ENCODE measurements at places on chromosomes 5 and 9.

DNA sequence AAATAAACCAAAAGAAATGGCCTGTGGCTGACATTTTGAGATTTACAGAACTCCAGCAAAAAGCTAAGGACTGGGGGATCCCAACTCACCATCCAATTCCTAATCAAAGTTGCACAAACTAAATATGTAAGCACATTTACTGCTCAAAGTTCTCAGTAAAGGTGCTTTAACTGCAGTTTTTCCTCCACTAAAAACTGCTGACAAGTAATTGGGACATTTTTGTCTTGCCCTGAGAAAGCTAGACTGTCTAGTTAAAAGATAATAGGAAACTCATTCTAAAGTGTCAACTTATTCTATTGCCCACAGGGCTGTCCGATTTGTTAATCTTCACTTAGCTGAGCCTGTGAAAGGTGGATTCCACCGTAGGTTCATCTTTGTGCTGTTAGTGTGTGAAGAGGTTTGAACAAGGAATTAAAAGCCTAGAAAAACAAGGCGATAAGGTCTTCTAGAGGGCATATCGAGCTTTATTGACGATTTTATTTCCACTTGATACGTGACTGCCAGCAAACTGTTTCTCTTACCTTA lies 1.0 kb downstream of the DOCK8 start:
- DNase-seq, result no peak

DNA sequence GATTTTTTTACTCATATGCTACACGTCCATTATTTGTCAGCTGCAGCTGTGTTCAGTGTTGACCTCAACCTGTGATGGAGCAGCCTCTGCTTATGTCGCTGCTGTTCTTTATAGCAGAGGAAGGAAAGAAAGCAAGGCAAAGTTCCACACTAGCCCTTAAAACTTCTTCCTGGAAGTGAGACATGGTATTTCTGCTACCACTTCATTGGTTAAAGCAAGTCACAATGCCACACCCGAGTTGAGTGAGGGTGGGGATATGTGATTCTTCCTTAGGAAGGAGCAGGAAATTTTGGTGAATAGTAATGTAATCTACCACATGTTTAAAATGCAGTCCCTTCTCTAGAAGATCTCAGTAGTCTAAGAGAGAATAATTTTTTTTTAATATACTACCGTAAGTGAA lies 224.8 kb upstream of the DMRT1 start:
- DNase-seq, result no peak

DNA sequence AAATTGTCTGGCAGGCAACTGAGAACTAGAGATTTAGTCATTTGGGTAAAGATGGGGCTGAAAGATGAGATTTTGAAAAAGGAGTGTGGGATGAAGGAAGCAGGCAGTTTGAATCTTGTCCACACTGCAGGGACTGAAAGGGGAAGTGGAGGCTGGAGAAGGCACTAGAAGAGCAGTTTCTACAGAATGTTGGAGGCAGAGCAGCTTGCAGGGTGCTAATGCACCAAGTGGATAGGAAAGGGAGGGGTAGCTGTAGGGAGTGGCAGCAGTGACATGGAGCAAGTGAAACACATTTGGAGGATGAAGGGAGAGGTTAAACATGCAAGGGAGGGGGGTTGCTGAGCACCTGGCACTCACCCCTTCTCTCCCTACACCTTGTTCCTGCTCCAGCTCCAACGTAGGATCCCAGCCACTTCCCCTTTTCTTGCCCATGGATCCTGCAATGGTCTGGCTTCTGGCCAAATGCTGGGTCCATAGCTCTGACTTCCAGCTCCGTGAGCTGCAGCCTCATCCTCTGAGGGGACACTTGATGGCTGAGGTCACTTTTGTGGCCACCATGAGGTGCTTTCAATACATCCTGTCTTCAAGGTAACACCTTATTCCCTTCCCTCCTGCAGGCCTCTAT lies 30.0 kb upstream of the FGD3 start:
- DNase-seq, result no peak

DNA sequence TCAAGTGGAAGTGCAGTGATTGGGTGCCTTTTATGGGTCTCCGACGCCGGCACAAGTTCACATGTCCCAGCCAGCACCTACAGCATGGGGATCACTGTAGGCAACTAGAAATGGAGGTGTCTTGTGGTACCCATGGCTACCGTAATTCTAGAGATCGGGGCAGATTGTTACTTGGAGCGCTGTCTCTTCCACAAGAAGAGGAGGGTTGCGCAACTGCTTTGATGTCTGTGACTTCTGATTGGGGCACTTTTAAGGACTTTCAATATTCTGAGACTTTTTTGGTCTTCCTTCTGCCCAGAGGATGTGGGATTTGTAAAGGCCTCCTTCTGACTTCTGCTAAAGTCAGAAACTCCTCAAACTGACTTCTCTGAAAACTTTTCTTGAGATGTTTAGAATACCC lies 41.9 kb downstream of the GLRX start:
- DNase-seq, result no peak

GRCh38 chr5:96658272-96658671 lies 3.9 kb upstream of the CAST start:
- no peak for DNase-seq

DNA sequence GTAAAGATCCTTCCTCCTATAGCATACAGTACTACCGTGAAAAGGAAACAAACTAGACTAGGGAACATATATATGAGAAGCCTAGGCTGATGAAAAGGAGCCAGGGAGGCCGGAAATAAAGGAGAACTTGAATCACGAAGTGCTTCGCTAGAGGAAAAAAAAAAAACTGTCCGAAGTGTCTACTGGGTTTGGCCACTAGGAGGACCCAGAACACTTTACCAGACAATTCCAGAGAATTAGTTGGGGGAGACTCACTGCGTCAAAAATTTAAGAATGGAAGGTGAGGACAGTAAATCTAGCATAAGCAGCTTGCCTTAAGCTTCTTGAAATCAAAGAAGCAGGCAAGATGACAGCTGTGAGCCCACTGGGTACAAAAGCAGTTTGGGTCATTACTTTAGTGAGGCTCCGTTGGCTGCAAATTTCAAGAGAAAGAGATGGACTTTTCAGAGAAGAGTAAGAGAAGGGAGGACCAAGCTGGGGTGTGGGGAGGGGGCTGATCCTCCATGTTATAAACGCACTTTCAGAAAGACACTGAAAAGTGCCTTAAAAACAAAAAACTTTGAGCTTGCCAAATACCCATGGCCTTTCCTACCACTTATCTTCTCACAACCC lies 47.4 kb downstream of the P4HA2 start:
- DNase-seq, result no peak

DNA sequence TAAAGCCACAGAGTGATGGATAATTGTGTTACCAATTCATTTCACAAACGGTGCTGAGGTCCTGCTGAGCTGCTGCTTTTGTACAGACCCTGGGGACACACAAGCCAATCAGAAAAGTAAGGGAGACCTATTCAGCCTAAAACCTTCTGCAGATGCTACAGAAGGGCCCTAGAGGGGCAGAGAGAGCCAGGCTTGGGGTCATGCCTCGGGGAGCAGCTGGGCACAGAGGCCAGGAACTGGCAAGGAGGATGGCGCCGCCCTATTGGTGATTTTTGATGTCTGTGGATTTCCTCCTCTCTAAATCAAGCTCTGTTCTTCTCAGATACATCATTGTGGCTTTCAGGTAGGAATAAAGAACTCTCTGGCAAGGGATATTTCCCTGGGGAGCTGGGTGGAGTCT lies 181.9 kb downstream of the ZNF462 start:
- DNase-seq, result no peak

GRCh38 chr9:14369011-14369410 lies 55.1 kb upstream of the NFIB start:
- no peak for DNase-seq

GRCh38 chr9:130472184-130472705 lies 27.5 kb downstream of the ASS1 start:
- no peak for DNase-seq

GRCh38 chr5:60718166-60718892 lies 18.4 kb upstream of the DEPDC1B start:
- DNase-seq, result no peak

- DNase-seq, result no peak
These were observed 5.1 kb downstream of the HOMER1 start for GRCh38 chr5:79508794-79509193.

DNA sequence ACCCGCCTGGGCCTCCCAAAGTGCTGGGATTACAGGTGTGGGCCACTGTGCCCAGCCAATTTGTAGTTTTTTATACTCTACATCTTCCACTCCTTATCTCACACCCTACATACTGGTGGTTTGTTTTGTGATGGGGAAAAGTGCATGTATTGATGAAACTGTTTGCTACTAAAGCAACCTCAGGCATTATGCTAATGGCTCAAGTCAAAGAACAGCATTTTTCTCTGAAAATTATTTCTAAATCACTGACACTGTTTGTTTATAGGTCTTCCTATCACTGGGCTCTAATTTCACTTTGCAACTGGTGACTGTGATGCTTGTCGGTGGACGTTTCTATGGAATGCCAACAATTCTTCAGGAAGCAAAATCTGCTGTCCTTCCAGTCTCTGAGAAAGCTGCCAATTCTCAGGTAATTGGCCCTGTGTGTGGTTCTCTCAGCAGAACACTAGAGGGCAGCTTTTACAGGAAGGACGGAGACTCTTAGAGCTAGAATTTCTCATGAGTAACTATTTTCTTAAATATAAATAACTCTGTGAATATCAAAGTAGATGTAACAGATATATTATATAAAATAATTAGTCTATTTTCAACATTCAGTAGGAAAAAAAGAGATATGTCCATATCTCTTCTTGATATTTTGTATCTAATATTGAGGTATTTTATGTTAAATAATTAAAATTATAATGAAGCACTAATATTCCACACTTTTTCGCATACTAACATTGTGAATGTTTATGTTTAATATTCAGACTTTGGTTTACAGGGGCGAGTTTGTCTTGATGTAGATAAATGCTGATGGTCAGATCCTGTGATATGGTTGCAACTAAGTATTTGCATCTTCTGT lies 244.1 kb downstream of the ADGRV1 start:
- DNase-seq, result no peak

DNA sequence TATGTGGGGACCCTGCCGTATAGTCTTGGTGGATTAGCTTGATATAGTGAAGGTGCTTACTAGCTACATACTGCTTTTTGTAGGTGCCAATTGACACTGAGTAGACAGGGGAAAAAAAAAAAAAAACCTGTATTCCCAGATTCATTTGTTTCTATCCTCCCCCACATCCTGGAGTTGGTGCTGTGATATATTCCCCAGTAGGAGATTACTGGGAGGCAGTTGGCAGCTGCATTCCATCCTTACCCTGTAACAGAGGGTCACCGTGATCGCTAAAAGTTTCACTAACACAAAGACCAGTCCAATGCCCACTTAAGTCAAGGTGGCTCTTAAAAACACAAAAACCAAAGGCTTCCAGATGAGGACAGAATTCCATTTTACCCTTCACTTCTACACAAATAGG lies 27.4 kb upstream of the TOMM5 start:
- no peak for DNase-seq

GRCh38 chr9:89078860-89079259 lies 87.6 kb downstream of the S1PR3 start:
- DNase-seq, result no peak

- DNase-seq, result no peak
These were observed 100.4 kb upstream of the TLE1 start for GRCh38 chr9:81789721-81790120.

DNA sequence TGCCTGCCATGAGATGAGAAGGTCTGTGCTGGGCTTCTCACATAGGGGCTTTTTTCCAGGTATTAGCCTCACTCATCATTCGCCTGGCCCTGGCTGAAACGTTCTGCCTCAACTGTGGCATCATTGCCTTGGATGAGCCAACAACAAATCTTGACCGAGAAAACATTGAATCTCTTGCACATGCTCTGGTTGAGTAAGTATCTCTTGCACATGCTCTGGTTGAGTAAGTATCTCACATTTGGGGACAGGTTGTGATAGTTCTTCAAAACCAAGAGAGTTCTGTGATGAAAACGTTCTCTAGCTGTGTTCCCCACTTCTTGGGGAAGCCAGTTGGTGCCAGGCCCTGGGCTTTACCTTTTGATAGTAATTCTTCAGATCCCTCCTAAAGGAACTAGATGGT lies 17.4 kb upstream of the IL13 start:
- no peak for DNase-seq

DNA sequence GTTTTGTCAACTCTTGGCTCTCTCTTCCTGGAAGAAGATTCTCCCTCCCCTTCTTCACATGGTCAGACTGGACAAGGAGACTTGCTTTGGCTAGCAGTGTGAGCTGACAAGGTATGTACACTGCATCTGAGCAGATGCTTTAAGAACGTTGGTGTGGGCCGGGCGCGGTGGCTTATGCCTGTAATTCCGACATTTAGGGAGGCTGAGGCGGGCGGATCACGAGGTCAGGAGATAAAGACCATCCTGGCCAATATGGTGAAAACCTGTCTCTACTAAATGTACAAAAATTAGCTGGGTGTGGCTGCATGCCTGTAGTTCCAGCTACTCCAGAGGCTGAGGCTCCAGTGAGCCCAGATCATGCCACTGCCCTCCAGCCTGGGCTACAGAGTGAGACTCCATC lies 26.4 kb upstream of the SEMA5A start:
- DNase-seq, result no peak

- no peak for DNase-seq
These were observed 232.3 kb upstream of the PAPPA start for GRCh38 chr9:115921301-115921700.

DNA sequence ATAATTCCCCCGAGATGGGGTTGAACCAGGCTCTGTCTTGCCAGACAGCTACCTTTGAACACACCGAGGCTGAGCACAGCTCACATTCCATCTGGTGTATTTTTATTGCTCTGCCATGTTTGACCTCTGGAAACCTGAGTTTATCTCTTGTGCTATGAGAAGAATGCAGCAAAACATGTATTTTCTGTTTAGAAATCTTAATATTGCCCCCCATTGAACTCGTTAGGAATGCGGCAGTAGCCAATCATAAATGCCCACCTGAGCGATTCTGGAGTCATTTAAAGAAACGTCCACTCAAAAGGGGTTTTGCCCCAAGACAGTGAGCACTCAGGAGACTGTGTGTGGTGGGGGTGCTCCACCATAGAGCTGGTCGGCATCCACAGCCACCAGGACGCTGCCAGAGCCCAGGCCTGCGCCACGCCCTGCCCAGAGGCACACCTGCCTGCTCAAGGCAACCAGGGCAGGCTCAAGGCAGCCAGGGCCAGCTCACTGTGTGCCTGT lies 26.9 kb downstream of the FGD3 start:
- DNase-seq, result no peak

GRCh38 chr9:114362394-114362793 lies 25.4 kb downstream of the AKNA start:
- DNase-seq, result no peak

GRCh38 chr5:66818304-66818934 lies 222.2 kb downstream of the MAST4 start:
- DNase-seq, result no peak

DNA sequence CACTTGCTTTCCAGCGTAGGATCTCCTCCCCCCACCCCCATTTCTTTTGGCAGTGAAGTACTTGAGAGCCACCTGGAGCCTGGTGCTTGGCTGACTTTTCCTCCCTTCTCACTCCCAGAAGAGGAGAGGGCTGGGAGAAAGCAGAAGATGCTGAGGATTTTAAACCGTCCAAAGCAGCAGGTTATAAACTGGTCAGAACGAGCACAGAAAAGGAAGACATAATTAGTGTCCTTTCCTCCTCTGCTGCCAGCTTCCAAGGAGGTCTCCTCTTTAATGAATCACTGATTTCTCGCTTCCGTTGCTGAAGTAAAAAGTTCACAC lies 563 bp upstream of the FGF10 start:
- no peak for DNase-seq

Data from activated CD8-positive, alpha-beta memory T cell treated with anti-CD3 and anti-CD28 coated beads for 4 hours (primary cell).